ENCODE measurements at places on chromosomes 1 and 21.

- DNase-seq = no peak
Observed at GRCh38 chr1:43970502-43970901, 692 bp downstream of the DPH2 start.

DNA sequence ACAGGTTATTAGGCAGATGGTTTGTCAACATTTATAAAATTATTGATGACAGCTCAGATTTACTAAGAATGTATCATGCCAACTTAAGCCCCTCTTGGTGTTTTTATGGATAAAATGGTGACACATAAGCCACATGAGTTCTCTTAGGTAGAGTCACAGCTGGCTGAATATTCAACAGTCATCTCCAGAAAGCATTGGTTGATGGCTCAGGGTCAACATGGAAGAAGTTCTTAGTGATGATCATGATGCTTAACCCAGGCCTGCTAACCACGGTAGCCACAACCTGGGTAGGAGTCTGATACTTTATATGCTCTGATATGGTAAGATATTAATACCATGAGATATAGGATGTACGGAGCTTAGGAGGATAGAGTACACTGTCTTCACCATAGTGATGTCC is 46.4 kb upstream of the SIPA1L2 start:
- no peak for DNase-seq

DNA sequence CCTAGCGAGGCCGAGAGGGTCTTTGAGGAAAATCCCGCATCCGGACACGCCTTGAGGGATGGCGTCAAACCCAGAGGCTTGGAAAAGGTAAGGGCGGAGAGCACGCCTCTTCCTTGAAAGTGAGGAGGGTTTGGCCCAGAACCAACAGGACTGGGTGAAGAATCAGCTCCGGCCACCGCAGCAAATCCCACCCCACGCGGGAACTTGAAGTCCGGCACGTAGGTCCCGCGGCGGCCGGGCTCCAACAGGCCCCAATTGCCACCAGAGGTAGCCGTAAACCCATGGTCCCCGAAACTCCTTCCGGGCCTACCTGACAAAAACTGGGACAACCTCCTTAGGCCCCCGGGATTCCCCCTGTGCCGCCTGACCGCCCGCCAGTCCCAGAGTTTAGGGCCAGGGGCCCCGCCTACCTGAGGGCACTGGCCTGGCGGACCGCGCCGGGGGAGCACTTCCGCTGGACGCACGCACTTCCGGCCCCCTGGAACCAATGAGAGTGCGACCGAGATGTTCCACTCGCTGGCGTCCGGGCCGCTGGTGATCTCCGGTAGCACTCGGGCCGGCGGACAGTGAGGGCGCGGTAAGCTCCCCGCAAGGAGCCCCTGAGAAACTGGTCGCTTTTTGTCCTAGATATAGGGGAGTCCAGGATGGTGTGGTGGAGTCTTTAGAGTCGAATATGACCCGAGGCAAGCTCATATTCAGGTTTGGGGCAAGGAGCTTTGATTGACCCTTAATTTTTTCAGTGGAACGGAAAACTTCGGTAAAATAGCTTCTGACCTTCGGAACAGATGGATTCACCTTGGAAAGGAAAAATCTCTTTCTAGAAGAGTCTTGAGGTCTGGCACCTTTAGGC is at the start of the genes LZIC and NMNAT1:
TSS of gene LZIC (minus strand) at position 453 of the 850 bp plus-strand sequence. CDS start 6,772 bp downstream, outside the sequence.
TSS of gene NMNAT1 (plus strand) at position 537 of the 850 bp plus-strand sequence. CDS start 28,599 bp downstream, outside the sequence.
- DNase-seq = peak; percentile 97

DNA sequence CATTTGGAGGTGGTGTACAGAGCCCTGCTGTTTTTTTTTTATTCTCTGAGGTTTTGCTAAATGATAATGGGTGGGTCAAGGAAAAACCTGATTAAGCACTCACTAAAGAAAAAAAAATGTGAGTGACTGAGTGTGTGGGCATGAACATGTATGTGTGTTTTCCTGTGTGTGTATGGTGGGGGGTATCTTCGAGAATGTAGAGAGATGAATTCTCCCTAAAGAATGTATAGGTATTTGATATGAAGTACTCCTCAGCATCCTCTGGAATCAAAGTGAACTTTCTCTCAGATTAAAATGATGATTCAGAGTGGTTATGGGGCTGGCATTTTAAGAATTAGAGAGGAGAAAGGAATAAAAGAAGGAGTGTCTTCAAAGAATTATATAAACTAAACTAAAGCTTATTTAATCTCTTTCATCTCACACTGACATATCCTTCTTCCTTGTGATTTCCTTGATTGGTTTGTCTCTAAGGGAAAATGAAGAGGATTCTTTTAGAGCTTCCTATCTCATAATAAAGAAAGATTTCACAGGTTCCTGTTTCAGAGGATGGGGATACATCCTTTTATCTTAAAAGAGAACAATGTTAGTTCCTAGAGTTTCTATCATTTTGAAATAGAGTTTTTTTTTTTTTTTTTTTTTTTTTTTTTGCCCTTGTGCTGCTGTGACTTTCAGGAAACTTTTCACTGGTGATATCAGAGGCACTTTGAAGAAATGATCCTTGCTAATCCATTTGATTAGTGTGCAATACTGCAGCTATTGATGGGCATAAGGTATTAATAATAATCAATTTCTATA is 23.9 kb downstream of the S1PR1 start:
- DNase-seq = no peak

GRCh38 chr1:9260059-9260766 is 25.6 kb downstream of the H6PD start:
- no peak for DNase-seq

GRCh38 chr1:67769633-67770256 is 63.5 kb downstream of the GNG12 start:
- no peak for DNase-seq

- DNase-seq = no peak
Observed at GRCh38 chr21:29376556-29376955, 77.8 kb downstream of the BACH1 start.

DNA sequence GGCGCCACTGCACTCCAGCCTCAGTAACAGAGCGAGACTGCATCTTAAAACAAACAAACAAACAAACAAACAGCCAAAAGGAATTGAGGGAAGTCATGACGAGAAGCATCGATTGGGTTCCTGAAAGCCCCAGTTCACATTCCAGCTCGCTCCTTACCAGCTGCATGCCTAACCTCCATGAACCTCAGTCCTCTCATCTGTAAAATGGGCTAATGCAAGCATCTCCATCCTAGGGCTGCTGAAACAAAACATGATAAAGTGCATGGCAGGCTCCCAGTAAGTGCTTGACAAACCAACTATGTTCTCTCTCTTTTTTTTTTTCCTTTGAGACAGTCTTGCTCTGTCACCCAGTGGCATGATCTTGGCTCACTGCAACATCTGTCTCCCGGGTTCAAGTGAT is 79.7 kb upstream of the DISP3 start:
- DNase-seq = no peak

- no peak for DNase-seq
Observed at GRCh38 chr1:32742956-32743355, 40.4 kb upstream of the SYNC start.

DNA sequence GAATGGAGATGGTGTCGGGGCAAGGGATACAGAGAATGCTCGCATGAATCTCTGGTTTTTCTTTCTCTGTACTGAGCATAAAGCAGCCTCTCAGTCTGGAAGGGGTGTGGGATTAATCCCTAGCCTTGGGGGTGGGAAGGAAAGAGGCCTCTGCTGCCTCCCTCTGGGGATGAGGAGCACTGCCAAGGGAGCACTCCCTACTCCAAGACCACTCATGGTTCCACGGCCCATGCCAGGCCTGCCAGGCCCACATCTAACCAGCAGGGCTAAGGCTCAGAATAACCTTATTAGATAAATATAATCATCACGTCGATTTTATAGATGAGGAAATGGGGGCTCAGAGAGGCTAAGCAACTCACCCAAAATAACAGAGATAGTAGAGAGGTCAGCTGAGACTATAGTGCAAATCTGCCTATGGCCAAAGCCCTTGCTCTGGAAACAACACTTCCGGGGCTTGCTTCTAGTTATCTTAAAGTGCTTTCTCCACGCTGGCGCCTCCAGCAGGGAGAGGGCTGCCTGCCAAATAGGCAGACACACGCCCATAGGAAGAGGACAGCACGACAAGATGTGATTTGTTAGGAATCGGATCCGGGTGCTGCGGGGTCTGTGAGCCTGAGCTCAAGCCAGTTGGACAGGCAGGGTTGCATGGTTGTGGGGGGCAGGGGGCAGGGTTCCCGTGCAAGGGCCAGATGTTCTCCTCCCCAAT is 522 bp downstream of the TEX35 start:
- no peak for DNase-seq

DNA sequence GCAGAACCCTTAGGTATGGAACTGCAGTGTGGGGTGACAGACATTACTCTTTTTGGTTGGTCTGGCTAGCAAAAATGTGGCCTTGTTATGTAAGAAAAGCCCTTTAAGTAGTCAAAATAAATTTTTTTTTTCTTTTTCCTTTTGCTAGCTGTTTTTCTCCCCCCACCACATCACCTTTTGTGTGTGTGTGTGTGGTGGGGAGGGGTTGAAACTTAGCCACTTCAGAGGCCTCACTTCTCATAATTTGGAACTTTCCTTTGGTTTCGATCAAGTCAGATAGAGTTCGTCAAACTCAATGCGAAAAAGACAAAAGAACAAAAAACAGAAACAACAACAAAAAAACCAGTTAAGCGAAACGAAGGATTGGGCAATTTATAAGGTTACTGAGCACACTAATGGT is 1.9 kb upstream of the PRMT2 start:
- no peak for DNase-seq

- no peak for DNase-seq
Observed at GRCh38 chr1:39361446-39361845, 130.0 kb upstream of the BMP8A start.

GRCh38 chr1:111463029-111463683 is 10.6 kb upstream of the C1orf162 start:
- DNase-seq = no peak

GRCh38 chr1:11447903-11448302 is 31.1 kb upstream of the DISP3 start:
- no peak for DNase-seq

DNA sequence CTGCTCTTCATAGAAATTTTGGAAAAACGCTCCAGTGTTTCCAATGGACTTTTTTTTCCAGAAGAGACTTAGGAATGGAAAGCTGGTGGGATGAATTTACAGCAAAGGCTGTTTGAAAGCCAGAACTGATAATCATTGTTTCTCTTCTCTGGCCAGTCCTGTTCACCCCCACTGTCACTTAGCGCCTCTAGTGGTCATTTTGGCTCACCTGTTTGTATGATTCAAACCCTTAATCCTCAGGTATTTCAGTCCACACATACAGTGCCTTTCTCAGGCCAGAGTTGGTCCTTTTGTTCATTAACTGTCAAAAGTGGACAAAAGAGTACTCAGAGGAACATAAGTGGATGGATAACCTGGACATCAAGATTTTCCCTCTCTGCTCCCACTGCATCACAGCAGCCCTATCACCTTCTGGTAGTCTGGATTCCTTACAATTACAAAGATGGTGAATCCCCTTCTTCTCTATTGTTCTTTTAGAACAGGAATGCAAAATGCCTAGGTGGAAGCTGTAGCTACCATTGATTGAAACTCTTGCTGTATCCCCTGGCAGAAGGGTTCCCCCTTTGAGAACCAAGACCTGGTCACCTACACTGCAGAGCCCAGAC is 177.6 kb upstream of the OLFM3 start:
- DNase-seq = no peak

- no peak for DNase-seq
Observed at GRCh38 chr1:215844266-215844665, 277.2 kb downstream of the KCTD3 start.

GRCh38 chr1:110675060-110675791 is 486 bp upstream of the KCNA3 start:
- DNase-seq = no peak

DNA sequence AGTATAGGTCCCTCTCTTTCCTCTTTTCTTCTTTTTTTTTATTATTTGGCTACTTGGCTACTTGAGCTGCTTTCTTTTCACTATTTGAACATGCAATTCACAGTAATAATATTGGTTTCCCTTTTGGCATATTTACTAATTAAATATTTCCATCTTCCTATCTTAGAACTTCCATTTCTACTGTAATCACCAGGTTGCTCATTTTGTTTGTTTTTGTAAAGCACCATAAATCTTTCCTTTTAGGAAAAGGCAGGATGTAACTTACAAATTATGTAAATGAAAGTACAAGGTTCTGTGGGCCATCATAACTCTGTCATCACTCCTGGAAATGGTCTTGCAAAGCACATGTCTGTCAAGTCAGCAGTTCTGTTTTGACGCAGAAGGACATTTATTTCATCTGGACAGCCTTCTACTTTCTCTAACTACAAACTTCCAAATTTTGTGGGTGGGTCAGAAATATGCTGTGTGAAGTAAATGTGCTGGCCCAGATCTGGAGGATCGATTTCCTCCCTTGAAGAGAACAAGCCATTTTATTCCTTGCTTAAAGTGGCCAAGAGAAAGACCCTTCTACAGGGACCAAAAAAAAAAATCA is 71.7 kb upstream of the TNFSF18 start:
- DNase-seq = no peak

GRCh38 chr1:169722779-169723178 is 11.1 kb downstream of the SELE start:
- no peak for DNase-seq

- DNase-seq = no peak
Observed at GRCh38 chr1:200998323-200998722, 25.2 kb downstream of the KIF21B start.
